Activated CD8-positive, alpha-beta memory T cell treated with anti-CD3 and anti-CD28 coated beads for 48 hours (primary cell): ENCODE measurements at places on chromosomes 6 and 20.

GRCh38 chr6:125189494-125189893, 35.9 kb downstream of the TPD52L1 start:
- no peak for DNase-seq

DNA sequence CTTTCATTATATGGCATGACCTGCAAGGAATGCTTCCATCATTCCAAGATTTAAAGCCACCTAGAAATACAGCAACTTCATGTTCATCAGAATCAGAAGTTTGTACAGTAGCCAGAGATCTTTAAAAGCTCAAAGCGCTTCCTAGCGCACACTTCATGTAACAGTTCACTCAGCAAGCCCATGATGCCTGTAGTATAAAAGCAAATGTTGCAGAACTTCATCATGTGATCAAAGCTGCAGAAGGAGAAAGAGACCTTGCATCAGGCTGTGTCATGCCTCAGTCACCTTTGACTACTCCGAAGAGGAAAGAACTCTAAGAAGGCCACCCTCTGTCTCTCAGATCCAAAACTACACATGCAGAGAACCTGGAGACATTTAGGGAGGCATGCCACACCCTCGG, 78.5 kb downstream of the AGPAT4 start:
- no peak for DNase-seq

DNA sequence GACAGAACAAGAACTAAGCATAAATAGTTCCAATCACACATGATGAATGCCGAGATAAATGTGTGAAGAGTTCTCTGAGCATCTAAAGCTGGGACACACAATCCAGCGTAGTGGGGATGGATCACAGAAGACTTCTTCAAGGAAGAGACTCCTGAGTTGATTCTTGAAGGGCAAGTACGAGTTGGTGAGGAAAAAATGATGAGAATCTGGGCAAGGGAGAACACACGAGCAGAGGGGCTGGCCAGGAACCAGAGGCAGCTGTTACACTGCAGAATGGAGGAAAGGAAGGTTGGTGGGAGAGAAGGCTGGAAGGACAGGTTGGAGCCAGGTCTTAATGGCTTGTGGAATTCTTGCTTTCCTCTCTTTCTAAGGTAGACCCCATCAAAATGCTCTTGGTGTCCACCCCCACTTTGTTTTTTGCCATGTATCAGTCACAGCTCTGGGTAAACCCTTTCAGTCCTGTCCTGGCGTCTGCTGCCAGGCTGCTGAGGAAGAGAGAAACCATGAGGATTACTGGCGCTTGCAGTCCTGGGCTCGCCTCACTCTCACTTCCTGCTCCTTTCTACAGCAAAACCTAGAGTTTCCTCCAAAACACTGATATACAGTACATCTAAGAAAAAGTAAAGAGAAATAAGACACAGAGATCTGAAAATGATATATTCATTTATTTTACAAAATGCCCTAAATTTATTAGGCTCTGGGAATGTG, 127.6 kb upstream of the FAM184A start:
- no peak for DNase-seq

DNA sequence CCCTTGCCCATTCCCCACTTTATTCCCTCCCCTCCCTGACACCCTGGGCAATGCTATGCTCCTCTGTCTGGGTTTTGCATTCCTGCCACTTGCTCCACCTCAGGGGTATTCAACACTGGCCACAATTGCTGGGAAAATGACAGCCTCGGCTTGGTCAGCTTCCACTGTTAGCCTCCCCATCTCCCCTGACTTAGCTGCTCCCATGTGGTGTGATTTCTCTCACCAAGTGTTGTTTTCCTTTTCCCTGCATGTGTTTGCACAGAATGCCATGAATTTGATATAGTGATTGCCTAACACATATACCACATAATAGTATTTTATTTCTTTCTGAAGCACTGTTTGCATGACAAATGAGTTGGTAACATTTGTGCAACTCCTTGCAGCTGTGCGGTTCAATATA, 1.4 kb upstream of the LEMD2 start:
- DNase-seq, result no peak

DNA sequence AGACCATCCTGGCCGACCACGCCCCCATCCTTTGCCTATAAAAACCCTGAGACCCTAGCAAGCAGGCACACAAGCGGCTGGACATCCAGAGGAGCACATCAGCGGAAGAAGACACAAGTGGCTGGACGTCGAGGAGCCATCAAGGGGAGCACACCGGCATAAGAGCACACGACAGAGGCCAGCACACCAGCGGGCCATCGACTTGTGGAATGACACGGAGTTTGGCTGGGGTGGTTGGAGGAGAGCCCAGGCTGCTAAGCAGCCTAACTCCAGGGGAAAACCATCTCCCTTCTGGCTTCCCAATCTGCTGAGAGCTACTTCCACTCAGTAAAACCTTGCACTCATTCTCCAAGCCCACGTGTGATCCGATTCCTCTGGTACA, 44.8 kb upstream of the BCLAF1 start:
- no peak for DNase-seq

- DNase-seq, result no peak
Observed at GRCh38 chr6:169931261-169931660, 179.8 kb downstream of the ERMARD start.

- no peak for DNase-seq
Observed at GRCh38 chr6:15255481-15255880, 9.6 kb downstream of the JARID2 start.

DNA sequence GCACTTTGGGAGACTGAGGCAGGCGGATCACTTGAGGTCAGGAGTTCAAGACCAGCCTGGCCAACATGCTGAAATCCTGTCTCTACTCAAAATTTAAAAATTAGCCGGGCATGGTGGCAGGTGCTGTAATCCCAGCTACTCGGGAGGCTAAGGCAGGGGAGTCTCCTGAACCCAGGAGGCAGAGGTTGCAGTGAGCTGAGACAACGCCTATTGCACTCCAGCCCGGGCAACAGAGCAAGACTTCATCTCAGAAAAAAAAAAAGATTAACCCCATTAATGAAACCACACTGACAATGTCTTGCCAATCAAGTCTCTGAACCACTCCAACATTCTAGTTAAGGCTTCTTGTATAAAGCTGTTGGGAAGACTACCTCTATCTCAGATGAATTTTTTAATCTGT, 4.0 kb downstream of the PREP start:
- no peak for DNase-seq
